NCI-H1930 (cell line): ENCODE measurements at places on chromosomes 5 and 9.

GRCh38 chr9:82168585-82168984, 180.0 kb downstream of the SPATA31D1 start:
- no peak for DNase-seq

- no peak for DNase-seq
Observed at GRCh38 chr5:122727112-122727541, 47.8 kb upstream of the SNX2 start.

GRCh38 chr9:90996154-90997065, 194.8 kb downstream of the SYK start:
- DNase-seq: no peak

GRCh38 chr9:88011005-88011766, 36.9 kb upstream of the CDK20 start:
- no peak for DNase-seq

- no peak for DNase-seq
Observed at GRCh38 chr5:27450607-27451006, 412.2 kb upstream of the CDH9 start.

- DNase-seq: no peak
Observed at GRCh38 chr9:108235609-108236008, 620.2 kb downstream of the ACTL7B start.

DNA sequence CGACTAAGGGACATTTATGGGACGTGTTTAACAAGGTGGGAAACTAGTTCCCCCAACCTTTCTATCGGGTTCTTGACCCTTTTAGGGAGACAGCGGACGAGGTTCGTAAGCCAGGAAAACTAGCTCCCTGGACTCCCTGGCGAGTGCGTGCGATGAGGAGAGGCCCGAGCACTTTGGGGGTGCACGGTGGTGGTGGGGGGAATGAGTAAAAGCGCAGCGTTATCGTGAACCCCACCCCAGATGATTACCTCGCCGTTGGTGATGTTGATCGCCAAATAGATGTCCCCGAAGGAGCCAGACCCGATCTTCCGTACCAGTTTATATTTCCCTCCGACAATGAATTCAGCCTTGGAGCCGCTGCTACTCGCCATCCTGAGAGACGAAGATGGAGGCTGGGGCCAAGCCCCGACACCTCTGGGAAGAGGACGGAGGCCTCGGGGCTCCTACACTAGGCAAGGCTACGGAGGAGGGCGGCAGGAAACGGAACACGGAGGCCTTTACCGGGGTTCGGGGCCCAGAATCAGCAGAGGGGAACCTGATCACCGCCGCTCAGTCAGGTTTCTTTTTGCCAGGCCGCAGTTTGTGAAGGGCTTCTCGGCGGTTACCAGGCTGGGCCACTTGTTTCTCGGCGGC, 529 bp downstream of the CSNK1A1 start:
- DNase-seq: no peak

- DNase-seq: no peak
Observed at GRCh38 chr5:132072528-132072927, 1.1 kb upstream of the CSF2 start.

DNA sequence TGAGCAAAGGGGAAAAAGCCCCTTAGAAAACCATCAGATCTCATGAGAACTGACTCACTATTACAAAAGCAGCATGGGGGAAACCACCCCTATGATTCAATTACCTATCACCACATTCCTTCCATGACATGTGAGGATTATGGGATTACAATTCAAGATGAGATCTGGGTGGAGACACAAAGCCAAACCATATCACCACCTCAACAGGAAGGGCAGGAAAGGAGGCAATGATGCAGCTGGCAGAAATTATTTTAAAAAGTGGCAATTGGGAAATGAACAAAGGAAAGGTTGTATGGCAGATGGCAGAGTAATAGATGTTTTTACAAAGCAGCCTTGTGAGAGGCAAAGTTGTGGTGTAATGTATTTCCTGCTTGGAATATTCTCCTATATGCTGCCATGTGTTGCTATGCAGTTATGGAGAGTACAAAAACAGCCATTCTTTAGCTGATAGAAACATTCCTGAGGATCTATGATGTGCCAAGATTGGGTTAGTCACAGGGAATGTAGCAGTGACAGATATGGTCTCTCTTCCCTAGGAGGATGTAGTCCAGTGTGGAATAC, 138.8 kb downstream of the SMC2 start:
- DNase-seq: no peak

DNA sequence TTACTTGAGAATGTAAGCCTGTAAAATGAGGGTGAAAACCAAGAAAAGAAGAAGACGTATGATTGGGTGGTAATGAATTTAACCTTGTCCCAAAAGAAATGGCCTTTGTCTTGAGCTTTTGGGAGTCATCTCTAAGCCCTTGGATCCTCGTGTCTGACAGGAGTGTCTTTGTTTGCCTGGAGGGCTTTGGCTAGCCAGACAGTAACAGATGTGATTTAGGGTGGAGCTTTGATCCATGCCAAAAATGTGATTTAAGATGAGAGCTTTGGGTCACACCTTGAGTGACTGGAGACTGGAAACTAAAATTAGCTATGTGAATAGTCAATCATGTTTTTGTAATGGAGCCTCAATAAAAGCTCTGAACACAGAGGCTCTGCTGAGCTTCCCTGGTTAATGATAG, 25.9 kb upstream of the ZFAND5 start:
- no peak for DNase-seq

DNA sequence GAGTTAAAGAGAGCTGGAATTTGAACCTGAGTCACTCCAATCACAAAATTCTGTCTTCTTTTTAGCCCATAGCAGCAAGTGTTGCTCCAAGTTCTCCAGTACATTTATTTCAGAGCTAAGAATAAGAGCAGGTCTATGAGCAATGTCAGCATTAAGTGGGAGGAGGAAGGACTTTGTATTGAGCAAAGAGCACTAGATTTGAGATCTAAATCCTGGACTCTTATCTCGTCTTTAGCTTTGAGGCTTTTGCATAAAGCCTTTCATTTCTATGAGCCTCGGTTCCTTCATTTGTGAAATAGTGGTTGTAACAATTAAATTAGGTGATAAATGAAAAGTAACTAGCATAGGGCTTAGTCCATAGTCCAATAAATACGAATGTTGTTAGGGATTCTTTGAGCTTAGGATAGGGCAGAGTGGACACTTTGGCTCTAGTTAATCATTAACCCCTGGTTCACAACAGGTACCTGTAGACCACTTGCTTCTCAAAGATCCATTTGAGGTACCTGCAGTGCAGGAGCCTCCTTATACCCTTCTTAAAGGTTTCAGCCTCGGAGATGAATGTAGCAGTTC, 464.1 kb upstream of the KLF4 start:
- DNase-seq: no peak

DNA sequence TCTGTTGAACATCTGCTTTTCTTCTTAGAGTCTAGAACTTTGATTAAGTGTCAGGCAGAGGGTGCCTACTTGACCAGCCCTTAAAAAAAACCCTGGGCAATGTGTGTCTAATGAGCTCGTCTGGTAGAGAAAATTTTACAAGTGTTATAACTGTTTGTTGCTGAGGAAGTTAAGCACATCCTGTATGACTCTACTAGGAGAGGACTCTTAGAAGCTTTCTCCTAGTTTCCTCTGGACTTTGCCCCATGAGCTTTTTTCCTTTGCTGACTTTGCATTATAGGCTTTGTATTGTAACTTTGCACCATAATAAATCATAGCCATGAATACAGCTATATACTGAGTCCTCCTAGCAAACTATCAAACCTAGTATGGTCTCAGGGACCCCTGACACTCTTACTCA, 39.4 kb downstream of the GNG10 start:
- DNase-seq: no peak

- no peak for DNase-seq
Observed at GRCh38 chr9:116656501-116656971, 30.6 kb upstream of the TRIM32 start.

- no peak for DNase-seq
Observed at GRCh38 chr5:156681265-156681664, 168.8 kb upstream of the PPP1R2B start.

GRCh38 chr5:52665559-52665958, 122.2 kb upstream of the ITGA1 start:
- DNase-seq: no peak

DNA sequence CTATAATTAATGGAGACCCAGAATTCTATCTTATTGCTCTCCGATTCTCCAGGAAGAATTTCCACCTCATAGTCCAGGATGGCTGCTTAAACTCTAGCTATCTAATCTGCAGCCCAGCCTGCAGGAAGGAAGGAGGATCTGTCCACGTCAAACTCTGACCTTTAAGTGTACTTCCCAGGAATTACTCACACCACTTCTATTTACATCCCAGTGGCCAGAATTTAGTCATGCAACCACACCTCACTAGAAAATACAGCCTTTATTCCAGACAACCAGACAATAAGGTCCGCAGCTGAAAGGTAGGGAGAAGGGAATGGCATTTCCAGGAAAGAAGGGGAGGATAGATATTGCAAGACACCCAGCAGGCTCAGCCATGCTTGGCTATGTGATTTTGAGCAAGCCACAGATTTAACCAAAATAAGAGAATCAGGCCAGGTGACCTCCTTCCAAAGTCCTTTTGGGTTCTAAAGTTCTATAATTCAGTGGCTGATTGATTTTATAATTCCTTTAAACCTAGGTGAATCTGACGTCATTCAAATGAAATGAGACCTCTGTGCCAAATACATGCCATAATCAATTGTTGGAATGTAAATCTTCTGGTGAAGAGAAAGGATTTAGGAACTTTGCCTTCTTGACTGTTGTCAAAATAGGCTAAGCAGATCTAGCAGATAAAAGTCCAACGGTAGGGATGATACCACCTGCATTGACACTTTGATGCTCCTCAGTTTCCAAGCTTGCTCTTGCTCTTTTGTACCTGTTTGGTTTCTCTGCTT, 3.7 kb upstream of the DENND1A start:
- DNase-seq: no peak

DNA sequence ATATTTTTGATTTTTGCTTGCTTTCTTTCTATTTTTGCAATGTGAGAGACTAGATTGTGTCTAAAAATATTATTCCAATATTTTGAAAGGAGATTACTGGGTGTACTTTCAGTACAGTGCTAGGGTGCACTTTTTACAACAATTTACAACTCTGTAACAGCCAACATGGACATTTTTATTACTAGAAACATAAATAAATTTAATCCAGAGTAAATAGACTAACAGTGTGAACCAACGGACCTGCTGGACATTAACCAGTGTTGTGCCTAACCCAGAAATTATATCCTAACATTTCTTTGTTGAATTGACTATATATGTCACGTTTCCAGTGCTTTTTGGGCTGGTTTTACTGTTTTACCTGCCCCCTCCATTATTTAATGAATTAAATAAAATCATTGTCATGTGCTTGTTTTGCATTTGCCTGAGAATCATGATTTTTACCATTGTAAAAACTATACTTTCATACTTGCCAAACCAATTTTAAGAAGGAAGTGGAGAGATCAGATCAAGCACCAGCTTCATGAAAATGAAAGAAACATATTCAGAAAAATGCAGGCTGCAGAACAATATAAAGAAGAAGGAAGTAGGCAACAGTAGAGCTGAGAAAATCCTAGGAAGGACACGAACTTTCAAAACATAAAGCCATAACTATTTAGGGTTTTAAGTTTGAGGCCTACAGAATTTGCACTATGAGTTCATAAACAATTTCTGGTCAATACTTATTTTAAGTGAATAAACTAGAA, 400.8 kb upstream of the PIK3R1 start:
- no peak for DNase-seq

DNA sequence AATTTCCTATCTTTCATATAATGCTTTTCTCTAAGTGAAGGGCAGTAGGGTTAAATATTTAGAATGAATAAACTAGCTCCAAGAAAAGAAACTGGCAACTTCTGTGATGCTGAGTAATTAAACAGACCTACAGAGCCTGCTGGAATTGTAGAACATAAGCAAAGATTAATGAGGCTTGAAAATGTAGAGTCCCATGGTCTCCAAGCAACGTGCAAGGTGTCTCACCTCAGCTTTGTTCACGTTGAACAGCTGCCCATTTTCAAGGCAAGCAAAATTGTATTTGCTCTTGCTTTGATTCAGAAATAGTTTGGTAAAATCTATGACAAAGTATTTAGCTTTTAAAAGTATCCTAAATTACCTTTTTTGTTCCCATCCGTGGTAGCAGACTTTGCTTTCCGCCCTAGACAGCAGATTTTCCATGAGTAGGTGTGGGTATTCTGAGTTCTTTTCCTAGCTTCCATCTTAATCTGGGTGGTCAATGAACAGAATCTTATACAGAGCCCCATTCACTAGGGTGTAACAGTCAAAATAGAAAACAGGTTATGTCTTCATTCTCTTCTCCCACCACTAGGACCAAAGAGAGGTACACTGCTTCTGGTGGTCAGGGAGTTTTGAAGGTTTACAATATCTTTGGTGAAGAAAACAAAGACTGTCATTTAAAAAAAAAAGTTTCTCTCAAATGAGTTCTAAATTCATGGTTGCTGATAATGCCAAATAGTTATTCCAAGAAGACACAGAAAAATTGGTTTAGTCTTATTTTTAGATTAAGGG, 52.1 kb upstream of the TYRP1 start:
- DNase-seq: peak; percentile 17

GRCh38 chr9:37197158-37198038, 77.0 kb downstream of the ZCCHC7 start:
- no peak for DNase-seq

DNA sequence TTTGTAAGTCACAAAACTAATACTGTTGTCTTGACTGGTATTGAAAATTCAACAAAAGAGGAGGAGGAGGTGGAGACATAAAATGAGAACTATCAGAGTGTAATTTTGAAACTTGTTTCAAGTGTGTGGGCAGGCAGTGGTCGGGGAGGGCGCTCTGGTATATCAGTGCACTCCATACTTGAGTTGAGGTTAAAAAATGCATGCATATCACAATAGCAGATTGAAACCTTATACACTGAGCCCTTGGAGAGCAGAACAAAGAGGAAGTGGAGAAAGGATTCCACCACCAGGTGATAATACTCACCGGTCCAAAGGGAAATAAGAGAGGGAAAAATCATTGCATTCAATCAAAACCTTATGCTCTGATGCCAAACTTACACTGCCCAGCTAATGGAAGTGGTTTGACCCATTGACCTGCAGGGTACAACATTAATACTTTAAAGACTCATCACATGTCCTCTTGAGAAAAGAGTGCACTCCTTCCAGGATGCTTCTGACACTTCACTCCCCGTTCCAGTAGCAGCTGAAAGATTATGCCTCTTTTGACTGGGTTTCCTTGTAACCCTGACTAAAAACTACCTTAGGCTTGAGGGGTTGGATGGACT, 79.5 kb upstream of the FAM169A start:
- DNase-seq: no peak

GRCh38 chr5:76368941-76369340, 34.1 kb upstream of the IQGAP2 start:
- no peak for DNase-seq

- DNase-seq: no peak
Observed at GRCh38 chr5:61600945-61601511, 269.0 kb downstream of the ZSWIM6 start.
